ENCODE measurements at places on chromosomes 3 and 15. TPM values are rescaled to one million over a fixed set of nuclear protein-coding genes. Genes with fewer than 3 reads are reported as not detected.
A peak's percentile ranks its signal among the peaks of the same experiment; 100 is the strongest.

GRCh38 chr3:8645712-8646111 is 1.1 kb upstream of the SSUH2 start:
- no peaks in the 10 kb centered on the region for H3K4me1 ChIP-seq
- H3K36me3 ChIP-seq: no peaks in the 10 kb centered on the region
- no peak overlapping the region for H3K4me3 ChIP-seq
- H3K27ac ChIP-seq: no peak overlapping the region

Gene CDHR4
- not detected for total RNA-seq

- H3K27ac ChIP-seq: no peak overlapping the region
- H3K27me3 ChIP-seq: no peaks in the 10 kb centered on the region
- H3K36me3 ChIP-seq: no peaks in the 10 kb centered on the region
- no peaks in the 10 kb centered on the region for H3K4me1 ChIP-seq
- no peak overlapping the region for H3K4me3 ChIP-seq
- DNase-seq: no peak
Measured at GRCh38 chr15:63305260-63305659, 27.9 kb downstream of the APH1B start.

DNA sequence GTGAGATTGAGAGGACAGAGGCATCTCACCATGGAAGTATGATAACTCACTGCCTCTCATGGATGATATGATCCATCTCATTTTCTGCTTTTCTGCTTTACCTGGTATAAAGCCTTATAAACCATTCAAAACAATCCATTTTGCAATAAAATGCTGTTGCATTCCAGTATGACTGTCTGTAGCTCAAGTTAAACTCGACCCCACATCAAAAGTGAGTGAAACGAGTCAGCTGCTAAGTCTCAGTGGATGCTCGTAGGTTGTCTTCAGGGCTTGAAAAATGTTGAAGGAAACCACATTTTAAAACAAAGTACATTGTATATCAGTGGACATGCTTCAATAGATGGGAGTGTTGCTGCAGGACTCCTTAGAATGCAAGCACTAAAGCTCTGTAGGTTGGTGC is 839.0 kb downstream of the TUSC7 start:
- H3K4me1 ChIP-seq: no peaks in the 10 kb centered on the region
- H3K27me3 ChIP-seq: no peaks in the 10 kb centered on the region
- H3K36me3 ChIP-seq: no peaks in the 10 kb centered on the region
- H3K27ac ChIP-seq: no peak overlapping the region
- no peak for DNase-seq

Gene GPR176
- not detected for total RNA-seq

Gene XCR1
- total RNA-seq: not detected

- H3K27me3 ChIP-seq: no peaks in the 10 kb centered on the region
- H3K27ac ChIP-seq: no peak overlapping the region
- H3K4me1 ChIP-seq: peaks cover 44% of the 10 kb centered on the region
- peak overlapping the region; percentile 13 for H3K4me3 ChIP-seq
- peaks cover 16% of the 10 kb centered on the region for H3K36me3 ChIP-seq
Measured at GRCh38 chr3:197734667-197735318, 1.9 kb downstream of the RUBCN start.

DNA sequence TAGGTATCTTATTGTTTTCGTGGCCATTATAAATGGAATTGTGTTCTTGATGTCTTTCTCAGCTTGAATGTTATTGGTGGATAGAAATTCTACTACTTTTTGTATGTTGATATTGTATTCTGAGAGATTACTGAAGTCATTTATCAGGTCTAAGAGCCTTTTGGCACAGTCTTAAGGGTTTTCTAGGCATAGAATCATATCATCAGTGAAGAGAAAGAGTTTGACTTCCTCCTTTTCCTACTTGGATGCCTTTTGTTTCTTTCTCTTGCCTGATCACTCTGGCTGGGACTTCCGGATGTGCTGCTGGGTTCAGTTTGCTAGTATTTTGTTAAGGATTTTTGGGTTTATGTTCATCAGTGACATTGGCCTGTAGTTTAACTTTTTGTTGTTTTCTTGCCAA is 527.1 kb downstream of the GRM7 start:
- H3K36me3 ChIP-seq: no peaks in the 10 kb centered on the region
- H3K4me3 ChIP-seq: no peak overlapping the region
- DNase-seq: no peak
- H3K27me3 ChIP-seq: no peaks in the 10 kb centered on the region
- H3K4me1 ChIP-seq: no peaks in the 10 kb centered on the region
- H3K27ac ChIP-seq: no peak overlapping the region

- H3K27ac ChIP-seq: no peak overlapping the region
- no peaks in the 10 kb centered on the region for H3K36me3 ChIP-seq
- no peaks in the 10 kb centered on the region for H3K4me1 ChIP-seq
Measured at GRCh38 chr3:110324171-110324705, 747.4 kb upstream of the NECTIN3 start.

Gene NOX5
- total RNA-seq: not detected

GRCh38 chr3:51684971-51685751 is 14.1 kb downstream of the TEX264 start:
- peaks cover 73% of the 10 kb centered on the region for H3K36me3 ChIP-seq
- peak overlapping the region; percentile 55 for H3K4me3 ChIP-seq
- H3K4me1 ChIP-seq: peaks cover 92% of the 10 kb centered on the region
- H3K27ac ChIP-seq: peak overlapping the region; percentile 91

GRCh38 chr3:129207479-129207878 is 23.8 kb upstream of the CNBP start:
- no peak overlapping the region for H3K27ac ChIP-seq
- no peaks in the 10 kb centered on the region for H3K36me3 ChIP-seq
- H3K4me3 ChIP-seq: no peak overlapping the region
- H3K27me3 ChIP-seq: peaks cover 6% of the 10 kb centered on the region

GRCh38 chr15:31586841-31587240 is 260.2 kb downstream of the KLF13 start:
- peaks cover 4% of the 10 kb centered on the region for H3K27me3 ChIP-seq
- H3K4me3 ChIP-seq: no peak overlapping the region
- H3K36me3 ChIP-seq: no peaks in the 10 kb centered on the region
- no peak overlapping the region for H3K27ac ChIP-seq

Gene RETNLB
- total RNA-seq: not detected

DNA sequence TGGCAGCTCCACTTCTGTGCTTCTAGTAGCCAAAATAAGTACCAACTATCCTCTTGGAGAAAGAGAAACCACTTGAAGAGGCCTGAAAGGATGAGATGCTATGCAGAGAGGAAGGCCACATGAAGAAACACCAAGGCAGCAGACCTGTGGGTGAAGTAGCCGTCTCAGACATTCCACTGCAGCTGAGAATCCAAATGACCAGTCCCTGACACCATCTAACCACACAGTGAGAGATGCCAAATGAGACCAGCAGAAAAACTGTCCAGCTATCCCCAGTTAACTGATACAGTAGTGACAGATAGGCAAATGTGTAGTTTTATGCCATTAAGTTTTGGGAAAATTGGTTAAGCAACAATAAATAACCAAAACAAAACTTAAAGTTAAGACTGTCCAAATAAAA is 47.9 kb upstream of the ZSCAN2 start:
- DNase-seq: no peak
- no peaks in the 10 kb centered on the region for H3K27me3 ChIP-seq
- H3K4me3 ChIP-seq: no peak overlapping the region
- H3K36me3 ChIP-seq: peaks cover 23% of the 10 kb centered on the region
- no peak overlapping the region for H3K27ac ChIP-seq

Gene LDHAL6B
- total RNA-seq: not detected
